Stimulated activated CD8-positive, alpha-beta memory T cell treated with anti-CD3 and anti-CD28 coated beads, Interleukin-4, amount 100 ng/mL, for 1 hour (primary cell): ENCODE measurements at places on chromosomes 7 and 10.

GRCh38 chr7:76220185-76221057, 18.7 kb downstream of the SRRM3 start:
- no peak for DNase-seq

DNA sequence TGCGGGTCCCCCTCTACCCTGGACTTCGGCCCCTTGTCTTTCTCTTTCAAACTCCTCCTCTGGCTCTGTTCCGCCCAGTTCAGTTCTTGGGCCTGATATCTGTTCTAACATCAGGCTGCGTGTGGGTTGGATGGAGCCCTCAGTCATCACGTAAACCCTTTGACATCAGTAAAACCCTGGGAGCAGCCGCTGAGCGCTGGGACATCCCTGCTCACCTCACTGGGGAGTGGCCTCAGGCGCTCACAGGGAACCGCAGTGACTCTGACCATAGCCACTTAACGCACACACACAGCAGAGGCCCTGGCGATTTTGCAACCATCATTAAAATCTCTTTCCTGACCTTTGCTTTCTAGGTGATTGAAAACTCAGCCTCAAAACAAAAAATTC, 113.3 kb downstream of the CYTH3 start:
- DNase-seq = no peak

GRCh38 chr7:388023-388960, 98.3 kb downstream of the FOXL3 start:
- no peak for DNase-seq

- no peak for DNase-seq
These were observed 208.6 kb upstream of the CCDC6 start for GRCh38 chr10:60114765-60115586.

DNA sequence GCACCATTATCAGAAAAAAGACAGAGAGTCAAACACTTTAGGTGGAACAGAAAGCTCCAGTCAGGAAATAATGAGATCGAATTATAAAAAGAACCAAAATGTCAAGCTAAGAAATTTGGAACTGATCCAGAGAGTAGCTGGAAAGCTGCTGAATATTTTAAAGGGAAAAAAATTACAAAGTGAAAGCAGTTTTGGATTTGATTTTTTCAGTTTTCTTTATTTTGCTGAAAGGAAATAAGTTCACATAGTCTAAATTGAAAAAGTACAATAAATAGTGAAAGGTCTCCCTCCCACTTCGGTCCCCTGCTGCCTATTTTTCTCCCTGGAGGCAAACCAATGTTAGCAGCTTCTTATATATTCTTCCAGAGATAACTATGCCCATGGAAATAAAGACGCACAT, 11.3 kb upstream of the TOMM7 start:
- DNase-seq = no peak

DNA sequence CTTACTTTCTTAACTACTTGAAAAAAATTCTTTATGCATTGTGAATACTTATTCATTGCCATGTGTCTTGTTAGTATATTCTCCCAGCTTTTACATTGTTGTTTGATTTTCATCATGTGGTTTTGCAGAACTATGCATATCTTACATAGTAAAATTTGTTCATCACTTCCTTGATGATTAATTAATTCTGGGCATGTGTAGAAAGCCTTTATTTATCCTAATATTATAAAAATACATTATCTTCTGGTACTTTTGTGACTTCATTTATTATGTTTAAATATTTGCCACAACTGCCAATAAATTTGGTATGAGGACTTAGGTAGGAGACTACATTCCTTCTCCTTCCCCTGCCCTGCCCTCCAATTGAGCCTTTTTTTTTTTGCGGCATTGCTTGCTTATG, 166.0 kb upstream of the ZNF32 start:
- DNase-seq = no peak

DNA sequence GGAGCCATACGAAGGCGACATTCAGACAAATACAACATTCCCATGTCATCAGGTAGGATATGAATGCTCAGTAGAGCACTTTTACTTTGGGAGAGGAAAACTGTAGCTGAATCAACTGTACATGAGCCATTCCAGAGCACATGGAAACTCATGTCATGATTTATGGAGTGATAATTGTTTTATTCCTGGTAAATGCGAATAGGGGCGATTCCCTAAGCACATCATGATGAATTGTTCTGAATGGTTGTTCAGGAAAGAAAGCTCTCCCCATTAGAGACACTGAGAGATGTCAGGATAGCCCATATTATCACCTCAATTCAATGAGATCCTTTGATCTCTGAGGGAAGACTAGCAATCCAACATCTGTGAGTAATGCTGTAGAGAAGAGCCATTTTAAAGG, 243.6 kb downstream of the FOXP2 start:
- no peak for DNase-seq

DNA sequence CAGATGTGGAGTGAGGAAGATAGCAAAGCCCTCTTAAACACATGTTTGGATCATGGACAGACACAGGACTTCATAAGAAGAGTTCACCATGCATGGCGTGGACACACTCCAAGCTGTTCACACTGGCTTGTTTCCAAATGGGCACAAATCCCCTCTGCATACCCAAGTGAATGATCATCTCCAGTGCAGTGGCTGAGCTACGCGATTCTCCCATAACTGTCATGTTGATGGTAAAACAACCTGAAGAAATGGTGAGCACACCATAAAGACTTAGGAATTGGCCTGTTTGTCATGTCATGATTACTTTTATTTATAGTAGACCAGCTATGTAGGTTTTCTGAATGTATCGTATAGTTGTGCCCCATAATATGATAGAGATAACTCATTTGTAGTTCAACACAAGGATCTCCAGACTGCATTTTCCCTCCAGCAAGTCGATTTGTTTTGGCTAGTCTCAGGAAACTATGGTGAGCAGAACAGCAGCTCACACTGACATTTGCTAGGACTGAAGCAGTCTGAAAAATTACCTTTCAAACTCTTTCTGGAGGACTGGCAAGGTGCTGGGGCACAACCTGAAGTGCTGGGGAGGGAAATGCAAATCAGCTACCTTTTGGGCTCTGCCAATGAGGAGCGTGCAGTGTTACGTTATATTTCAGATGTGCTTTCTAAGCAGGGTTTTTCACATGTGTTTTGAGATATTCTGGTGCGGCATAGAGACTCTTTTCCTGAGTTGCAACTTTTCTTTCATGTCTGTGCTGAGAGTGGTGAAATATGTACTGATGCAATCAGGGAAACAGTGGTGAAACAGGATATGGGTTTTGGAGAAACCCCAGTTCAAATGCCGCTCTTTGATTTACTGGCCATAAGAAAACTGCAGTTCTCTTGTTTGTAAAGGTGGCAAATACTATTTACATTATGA, 629.6 kb upstream of the DPP6 start:
- DNase-seq = no peak

- DNase-seq = no peak
These were observed 13.5 kb downstream of the CHST15 start for GRCh38 chr10:124079864-124080263.

DNA sequence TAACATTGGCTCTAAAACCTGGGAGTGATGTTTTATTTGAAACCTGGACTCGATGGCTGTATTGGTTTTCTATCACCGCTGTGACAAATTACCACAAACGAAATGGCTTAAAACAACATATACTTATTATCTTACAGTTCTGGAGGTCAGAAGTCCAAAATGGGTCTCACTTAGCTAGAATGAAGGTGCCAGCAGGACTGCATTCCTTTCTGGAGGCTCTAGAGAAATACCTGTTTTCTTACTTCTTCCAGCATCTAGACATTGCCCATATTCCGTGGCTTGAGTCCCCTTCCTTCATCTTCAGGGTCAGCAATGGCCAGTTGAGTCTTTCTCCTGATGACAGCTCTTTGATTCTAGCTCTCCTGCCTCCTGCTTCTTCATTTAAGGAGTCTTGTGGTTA, 44.3 kb upstream of the STEAP1B start:
- DNase-seq = no peak

- DNase-seq = no peak
These were observed 43.3 kb upstream of the CNNM1 start for GRCh38 chr10:99285881-99286280.

DNA sequence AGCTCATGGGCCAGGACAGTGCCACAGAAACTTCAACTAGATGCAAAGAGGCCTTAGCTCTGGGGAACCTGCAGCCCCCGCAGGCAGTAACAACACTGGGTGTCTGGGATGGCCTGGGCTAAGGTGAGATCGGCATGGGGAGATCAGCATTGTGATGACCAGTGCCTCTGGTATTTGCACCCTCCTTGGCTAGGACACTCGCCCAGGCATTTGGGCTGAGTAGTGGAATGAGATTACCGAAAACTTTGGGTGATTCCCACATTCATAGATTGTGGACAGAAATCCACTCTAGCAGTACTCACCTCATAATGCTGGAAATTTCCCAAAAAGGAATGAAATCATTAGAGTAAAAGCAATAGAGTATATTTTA, 70.6 kb upstream of the ZMIZ2 start:
- DNase-seq = no peak

DNA sequence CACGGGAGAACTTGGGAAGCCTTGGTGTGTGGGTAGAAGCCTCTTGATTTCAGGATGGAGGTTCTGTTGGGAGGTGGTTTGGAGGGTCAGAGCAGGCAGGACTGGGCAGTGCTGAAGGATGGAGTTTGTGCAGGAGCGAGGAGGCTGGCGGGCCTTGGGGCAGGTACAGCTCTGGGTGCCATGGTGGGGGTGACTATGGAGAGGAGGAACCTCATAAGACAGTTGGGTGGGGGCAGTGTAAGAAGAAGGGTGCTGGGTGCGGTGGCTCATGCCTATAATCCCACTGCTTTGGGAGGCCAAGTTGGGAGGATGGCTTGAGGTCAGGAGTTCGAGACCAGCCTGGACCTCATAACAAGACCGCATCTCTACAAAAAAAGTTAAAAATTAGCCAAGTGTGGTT, 54.7 kb upstream of the GTF2IRD1 start:
- no peak for DNase-seq

DNA sequence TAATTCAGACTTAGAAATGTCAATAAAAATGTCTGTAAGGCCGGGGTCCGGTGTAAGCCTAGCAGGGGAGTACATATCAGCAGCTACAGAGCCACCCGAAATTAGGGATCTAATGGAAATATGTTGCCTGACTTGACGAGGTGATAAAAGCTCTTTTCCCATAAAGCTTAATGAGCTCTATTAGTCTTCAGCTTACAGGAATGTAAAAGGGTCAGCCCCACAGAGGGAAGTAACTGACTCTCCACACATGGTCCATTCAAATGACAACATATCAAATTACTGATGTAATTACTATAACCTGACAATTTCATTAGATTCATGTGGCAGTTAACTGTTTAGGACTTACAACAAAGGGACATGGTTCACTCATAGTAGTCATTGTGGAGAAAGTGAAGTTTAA, 62.3 kb downstream of the ATE1 start:
- DNase-seq = no peak

DNA sequence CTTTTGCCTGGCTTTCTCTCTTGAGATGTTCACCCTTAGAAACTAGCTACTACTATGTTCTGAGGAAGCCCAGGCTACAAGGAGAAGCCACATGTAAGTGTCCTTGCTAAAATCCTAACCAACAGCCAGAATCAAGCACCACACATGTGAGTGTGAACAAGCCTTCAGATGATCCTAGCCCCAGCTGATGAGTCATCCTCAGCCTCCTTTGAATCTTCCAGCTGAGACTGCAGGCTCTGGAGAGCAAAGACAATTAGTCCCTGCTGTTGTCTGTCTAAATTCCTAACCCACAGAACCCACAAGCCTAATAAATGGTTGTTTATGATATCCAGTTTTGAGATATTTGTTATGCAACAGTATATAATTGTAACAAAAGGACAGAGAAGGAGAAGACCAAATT, 92.8 kb upstream of the TAC1 start:
- no peak for DNase-seq

DNA sequence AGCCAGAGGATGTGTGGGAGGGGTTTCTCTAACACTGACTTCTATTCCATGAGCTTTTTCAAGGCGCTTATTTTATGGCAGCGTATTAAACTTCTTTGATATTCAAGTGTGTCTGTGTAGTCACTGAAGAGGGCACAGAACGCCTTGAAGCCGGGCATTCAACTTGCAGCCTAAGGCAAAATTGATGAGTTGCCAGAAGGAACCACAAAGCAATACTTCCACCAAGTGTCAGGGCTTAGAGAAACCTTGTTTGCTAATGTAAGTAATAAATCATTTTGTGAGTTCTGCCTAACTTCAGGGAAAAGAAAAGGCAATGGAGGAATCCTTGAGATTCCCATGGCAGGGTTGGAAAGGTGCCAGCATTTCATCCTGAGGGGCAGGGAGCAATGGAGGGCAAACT, 163.8 kb downstream of the LCOR start:
- DNase-seq = no peak

GRCh38 chr10:95170790-95171189, 23.2 kb upstream of the ACSM6 start:
- no peak for DNase-seq

DNA sequence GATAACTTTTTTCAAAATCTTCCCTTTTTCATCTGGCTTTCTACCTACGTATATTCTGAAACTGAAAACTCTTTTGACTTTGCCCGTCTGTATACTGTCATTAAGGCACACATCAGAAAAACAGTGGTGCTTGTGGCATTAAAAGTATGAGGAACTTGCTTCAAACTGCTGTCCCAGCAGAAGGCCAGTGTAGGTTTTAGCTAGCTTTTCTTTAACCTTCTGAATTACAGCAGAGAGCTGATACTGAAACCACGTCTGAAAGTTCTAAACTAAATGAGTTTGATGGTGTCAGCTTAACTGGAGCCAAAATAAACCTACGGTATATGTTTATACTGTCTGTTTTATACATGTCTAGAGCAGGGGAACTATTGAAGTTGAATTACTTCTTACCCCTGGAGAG, 283.4 kb downstream of the TFEC start:
- no peak for DNase-seq
